H7 (cell line): ENCODE measurements at places on chromosomes 3 and 15. TPM values are rescaled to one million over a fixed set of nuclear protein-coding genes. Genes with fewer than 3 reads are reported as not detected.

Gene GRK7
- total RNA-seq = 0.04 TPM in 1 of 2 replicates, not detected in the other

Gene FAM131A
- total RNA-seq = 36.9 and 41.1 TPM in 2 replicates

Gene TRIM42
- not detected in 2 replicates for total RNA-seq

Gene FOXL2
- total RNA-seq = 1.6 and 2.2 TPM in 2 replicates

Gene AKAP13
- 26.2 and 32.7 TPM in 2 replicates for total RNA-seq

Gene RAD18
- 18.4 and 21.0 TPM in 2 replicates for total RNA-seq

Gene GHSR
- not detected in 2 replicates for total RNA-seq

Gene EXOSC7
- total RNA-seq = 83.4 and 96.3 TPM in 2 replicates
